Purkinje cell (primary cell): ENCODE measurements at places on chromosomes 2 and 18. TPM values are rescaled to one million over a fixed set of nuclear protein-coding genes. Genes with fewer than 3 reads are reported as not detected.

The RALBP1 gene
- polyA plus RNA-seq: 12.8 and 22.5 TPM in 2 replicates

The MRPL53 gene
- 43.3 and 56.2 TPM in 2 replicates for polyA plus RNA-seq

The SGO2 gene
- 9.7 and 10.3 TPM in 2 replicates for polyA plus RNA-seq

The SP140 gene
- not detected in 2 replicates for polyA plus RNA-seq

The RNF125 gene
- 4.7 TPM in 1 of 2 replicates, not detected in the other for polyA plus RNA-seq

The RNF144A gene
- polyA plus RNA-seq: 3.1 and 3.9 TPM in 2 replicates

The MC4R gene
- polyA plus RNA-seq: not detected in 2 replicates

The CHN1 gene
- polyA plus RNA-seq: 2,135 and 2,644 TPM in 2 replicates

The CMPK2 gene
- polyA plus RNA-seq: not detected in 2 replicates

The CEBPZOS gene
- 85.5 and 92.2 TPM in 2 replicates for polyA plus RNA-seq

The CCDC74B gene
- 0.92 TPM in 1 of 2 replicates, not detected in the other for polyA plus RNA-seq

The DYSF gene
- not detected in 2 replicates for polyA plus RNA-seq

The VPS4B gene
- 54.3 and 55.8 TPM in 2 replicates for polyA plus RNA-seq

The CD8B2 gene
- not detected in 2 replicates for polyA plus RNA-seq

The SMCHD1 gene
- polyA plus RNA-seq: 21.6 and 27.2 TPM in 2 replicates

The GCG gene
- not detected in 2 replicates for polyA plus RNA-seq

The VPS54 gene
- 4.5 and 4.7 TPM in 2 replicates for polyA plus RNA-seq

The IL36RN gene
- polyA plus RNA-seq: not detected in 2 replicates

The NETO1 gene
- polyA plus RNA-seq: 20.0 TPM in 1 of 2 replicates, not detected in the other

The PIEZO2 gene
- polyA plus RNA-seq: 0.16 TPM in 1 of 2 replicates, not detected in the other

The RGPD6 gene
- polyA plus RNA-seq: 12.3 and 17.8 TPM in 2 replicates

The RAB11FIP5 gene
- polyA plus RNA-seq: 15.0 and 15.6 TPM in 2 replicates

The PLCD4 gene
- 12.3 and 13.9 TPM in 2 replicates for polyA plus RNA-seq

The TUBA3E gene
- polyA plus RNA-seq: 0.20 TPM in 1 of 2 replicates, not detected in the other

The BIRC6 gene
- 58.5 and 69.3 TPM in 2 replicates for polyA plus RNA-seq

The ARPC2 gene
- 196 and 197 TPM in 2 replicates for polyA plus RNA-seq

The C2orf69 gene
- 15.1 and 21.5 TPM in 2 replicates for polyA plus RNA-seq

The ARL4C gene
- 21.3 and 23.1 TPM in 2 replicates for polyA plus RNA-seq

The CCDC178 gene
- not detected in 2 replicates for polyA plus RNA-seq

The CCDC85A gene
- 0.19 and 0.21 TPM in 2 replicates for polyA plus RNA-seq

The GALR1 gene
- polyA plus RNA-seq: 0.32 TPM in 1 of 2 replicates, not detected in the other

The DSC1 gene
- 0.07 TPM in 1 of 2 replicates, not detected in the other for polyA plus RNA-seq

The GMPPA gene
- polyA plus RNA-seq: 2.8 and 5.3 TPM in 2 replicates

The MPP4 gene
- polyA plus RNA-seq: 0.42 and 1.4 TPM in 2 replicates

The DSC2 gene
- 0.06 and 0.08 TPM in 2 replicates for polyA plus RNA-seq

The IL18RAP gene
- not detected in 2 replicates for polyA plus RNA-seq

The DNAJB2 gene
- 16.3 and 37.3 TPM in 2 replicates for polyA plus RNA-seq

The IL1RL1 gene
- polyA plus RNA-seq: not detected in 2 replicates

The CNRIP1 gene
- 58.7 and 86.7 TPM in 2 replicates for polyA plus RNA-seq

The CYP27C1 gene
- polyA plus RNA-seq: not detected in 2 replicates

The PLB1 gene
- polyA plus RNA-seq: not detected in 2 replicates

The DLGAP1 gene
- 109 and 112 TPM in 2 replicates for polyA plus RNA-seq

The KLHL29 gene
- polyA plus RNA-seq: 3.2 and 5.2 TPM in 2 replicates

The C1QL2 gene
- not detected in 2 replicates for polyA plus RNA-seq

The FSIP2 gene
- 0.18 and 0.77 TPM in 2 replicates for polyA plus RNA-seq

The SERPINB13 gene
- polyA plus RNA-seq: not detected in 2 replicates
